Stimulated activated CD8-positive, alpha-beta memory T cell treated with anti-CD3 and anti-CD28 coated beads, Interleukin-4, amount 100 ng/mL, for 24 hours (primary cell): ENCODE measurements at places on chromosomes 4 and X.

DNA sequence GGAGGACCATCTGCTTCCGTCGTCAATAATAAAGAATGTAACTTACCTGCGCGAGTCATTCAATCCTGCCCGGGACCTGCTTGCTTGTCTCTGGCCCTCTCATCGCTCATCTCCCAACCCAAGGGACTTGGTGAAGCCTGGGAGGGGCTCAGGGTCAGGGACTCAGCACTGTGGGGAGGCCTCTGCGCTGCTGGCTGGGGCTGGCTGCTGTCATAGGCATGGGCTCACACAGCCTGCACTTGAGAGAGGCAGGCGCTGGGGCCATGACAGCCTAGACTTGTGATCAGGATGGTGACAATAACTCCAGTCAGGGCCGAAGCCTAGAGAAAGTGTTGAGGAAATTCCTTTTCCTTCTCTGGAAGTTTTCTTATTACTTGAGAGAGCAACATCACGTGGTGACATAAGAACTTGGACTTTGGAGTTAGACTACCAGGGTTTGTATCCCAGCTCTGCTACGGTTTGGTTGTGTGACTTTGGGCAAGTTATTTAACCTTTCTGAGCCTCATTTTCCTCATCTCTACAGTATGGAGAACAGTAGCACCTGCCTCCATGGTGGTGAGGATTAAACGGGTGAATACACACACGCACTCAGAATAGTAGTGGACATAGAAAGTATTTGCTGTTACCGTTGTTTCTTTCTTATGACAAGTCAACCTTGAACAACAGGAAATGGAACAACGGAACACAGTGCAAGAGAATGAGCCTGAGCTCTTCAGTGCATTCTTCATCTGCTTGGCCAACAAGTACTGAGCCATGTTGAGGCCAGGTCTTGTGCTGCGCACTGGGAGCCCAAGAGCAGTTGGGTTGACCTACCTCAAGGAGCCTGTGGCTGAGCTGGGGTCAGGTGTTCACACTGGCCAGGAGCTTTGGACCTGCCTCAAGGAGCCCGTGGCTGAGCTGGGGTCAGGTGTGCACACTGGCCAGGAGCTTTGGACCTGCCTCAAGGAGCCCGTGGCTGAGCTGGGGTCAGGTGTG is 60.5 kb downstream of the TBC1D14 start:
- DNase-seq: no peak

- DNase-seq: no peak
Observed at GRCh38 chr4:46945062-46945461, 36.0 kb upstream of the COX7B2 start.

GRCh38 chr4:37591349-37591748 is 94.8 kb downstream of the RELL1 start:
- no peak for DNase-seq

DNA sequence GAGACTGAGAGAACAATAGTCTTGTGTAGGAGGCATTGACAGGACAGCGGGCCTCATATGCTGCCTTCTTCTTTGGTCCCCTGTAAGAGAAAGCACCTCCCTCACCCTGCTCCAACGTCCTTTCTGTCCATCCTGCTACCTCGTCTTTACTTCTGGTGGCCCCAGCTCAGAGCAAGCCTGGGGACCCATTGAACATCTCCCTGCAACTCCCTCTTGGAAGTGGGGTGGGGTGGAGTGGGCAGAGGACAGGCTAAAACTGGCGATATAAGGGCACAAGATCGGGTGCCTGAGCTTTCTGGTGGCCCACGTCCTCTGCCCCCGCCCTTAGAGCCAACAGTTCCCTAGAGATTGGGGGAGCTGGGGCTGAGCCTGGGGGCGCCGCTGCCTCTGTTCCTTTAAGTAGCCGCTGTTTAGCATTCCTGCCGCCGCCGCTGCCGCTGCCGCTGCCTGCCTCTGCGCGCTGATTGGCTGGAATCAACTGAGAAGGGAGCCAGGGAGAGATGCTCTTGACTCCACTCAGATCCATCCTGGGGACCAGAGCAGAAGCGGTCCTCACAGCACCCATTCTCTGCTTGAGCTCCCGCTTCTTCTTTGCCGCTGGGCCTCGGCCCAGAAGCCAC is at the start of gene DLG3:
Gene DLG3 (plus strand): TSS at position 510 of the 620 bp plus-strand sequence. CDS start 367 bp downstream, outside the sequence.
- DNase-seq: no peak

DNA sequence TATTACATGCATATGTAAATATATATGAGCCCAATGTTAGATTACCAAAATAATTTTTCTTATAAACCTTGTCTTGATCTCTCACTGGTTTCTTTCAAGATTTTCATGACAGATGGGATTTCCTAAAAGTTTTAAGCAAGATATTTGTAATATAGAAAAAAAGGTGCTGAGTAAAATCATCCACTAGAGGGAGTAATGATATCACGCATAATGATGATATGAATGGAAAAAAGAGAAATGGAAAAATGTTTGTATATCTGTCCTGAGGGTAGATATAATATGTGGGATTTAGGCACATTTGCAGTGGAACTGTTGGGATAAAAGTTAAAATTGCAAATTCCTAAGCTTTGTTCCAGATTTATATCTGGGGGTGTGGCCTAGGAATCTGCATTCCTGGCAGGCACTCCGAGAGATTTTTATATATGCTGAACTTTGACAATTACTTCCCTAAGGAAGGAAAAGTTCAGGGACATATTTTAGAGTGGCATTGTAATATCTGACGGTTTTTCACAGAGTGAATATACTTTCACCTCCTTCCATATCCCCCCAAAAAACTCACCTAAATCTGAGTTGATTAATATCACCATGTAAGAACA is 60.5 kb downstream of the TMA16 start:
- no peak for DNase-seq

GRCh38 chr4:15930314-15930713 is 8.2 kb downstream of the FGFBP1 start:
- DNase-seq: no peak

- no peak for DNase-seq
Observed at GRCh38 chrX:120857240-120857639, 18.4 kb downstream of the CT47B1 start.

DNA sequence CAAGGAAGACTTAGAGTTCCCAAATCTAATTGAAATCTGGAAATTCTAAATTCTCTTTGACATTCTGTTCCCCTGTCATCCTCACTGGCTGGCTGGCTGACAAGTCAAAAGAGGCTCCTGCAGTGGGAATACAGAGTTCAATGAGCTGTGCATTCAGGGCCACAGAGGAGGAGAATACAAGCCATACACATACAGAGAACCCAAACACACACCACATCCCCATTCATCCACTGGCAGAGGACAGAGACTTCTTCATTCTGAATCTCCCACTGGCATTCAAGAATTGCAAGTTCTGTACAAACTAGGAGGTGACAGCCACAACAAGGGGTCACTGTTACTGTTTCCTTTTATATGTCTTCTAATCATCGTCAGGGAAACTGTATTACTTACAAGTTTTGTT is 49.7 kb downstream of the SAT1 start:
- no peak for DNase-seq

DNA sequence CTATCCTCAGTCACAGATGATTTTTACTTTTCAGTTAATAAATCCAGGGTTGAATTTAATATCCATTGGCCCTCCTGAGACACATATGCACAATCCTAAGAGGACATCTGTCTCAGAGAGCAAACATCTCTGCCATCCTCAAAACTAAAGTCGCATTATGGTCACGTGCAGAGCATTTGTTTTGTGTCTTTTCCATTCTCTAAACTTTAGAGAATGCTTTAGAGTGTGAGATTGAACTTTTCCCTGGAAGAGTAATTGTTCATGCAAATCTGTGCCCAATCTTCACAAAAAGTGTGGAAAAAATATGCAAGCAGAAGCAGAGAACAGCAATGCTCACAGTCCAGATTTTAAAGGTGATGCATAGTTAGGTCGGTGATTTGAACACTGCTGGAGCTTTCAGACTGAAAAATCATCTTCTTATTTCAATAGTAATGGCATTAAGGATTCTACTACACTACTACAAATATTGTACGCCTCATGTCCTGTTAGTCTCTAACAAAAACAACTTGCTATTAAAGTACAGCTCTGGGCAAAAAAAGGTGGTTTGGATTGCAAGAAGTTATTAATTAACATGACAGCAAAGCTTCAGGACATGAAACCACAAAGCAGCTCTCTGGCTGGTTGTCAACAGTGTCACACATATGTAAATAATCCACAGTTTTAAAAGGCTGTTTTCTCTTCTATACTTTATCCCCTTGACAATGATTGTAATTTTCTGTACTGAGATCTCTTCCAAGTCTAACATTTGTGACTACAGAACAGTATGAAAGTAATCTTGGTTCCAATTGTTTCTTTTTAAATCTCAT is 19.9 kb downstream of the DCHS2 start:
- DNase-seq: no peak

DNA sequence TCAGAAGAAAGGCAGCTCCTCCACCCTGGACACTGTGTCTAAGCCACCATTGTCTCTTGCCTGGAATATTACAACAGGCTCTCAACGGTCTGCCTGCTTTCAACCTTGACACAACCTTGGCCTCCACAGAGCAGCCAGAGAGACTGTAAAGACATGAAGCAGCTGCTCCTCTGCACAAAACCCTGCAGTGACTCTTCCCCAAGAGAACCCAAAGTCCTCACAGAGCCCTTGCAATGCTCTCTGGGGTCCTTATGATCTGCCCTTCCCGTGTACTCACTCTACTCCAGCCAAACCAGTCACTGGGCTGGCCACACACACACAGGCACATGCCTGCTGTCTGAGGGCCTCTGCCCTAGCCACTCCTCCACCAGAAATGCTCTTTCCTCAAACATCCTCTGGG is 75.9 kb upstream of the CPEB2 start:
- no peak for DNase-seq

GRCh38 chr4:126582737-126583136 is 1050.0 kb upstream of the INTU start:
- DNase-seq: no peak

GRCh38 chr4:148565801-148566200 is 123.6 kb upstream of the NR3C2 start:
- no peak for DNase-seq

GRCh38 chrX:64853424-64853823 is 122.8 kb downstream of the ZC4H2 start:
- no peak for DNase-seq

GRCh38 chr4:53541577-53542206 is 49.6 kb downstream of the LNX1 start:
- no peak for DNase-seq

DNA sequence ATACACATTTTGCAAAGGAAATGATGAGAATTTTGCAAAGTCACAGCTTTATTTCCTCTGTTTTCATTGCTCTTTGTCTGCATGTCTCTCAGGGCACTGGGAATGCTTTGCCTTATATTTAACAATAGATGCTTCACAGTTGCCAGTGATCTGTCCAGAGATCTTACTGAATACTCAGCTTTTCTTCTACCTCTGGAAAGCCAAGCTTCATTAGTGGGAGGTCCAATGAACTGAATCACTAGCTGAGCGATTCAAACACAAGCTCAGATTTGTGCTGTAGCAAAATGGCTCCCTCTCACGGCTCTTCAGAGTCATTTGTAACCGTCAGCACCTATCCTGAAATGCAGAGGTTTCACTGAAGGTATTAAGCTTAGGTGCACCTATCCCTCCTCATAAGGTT is 138.9 kb downstream of the DCLK2 start:
- DNase-seq: no peak

DNA sequence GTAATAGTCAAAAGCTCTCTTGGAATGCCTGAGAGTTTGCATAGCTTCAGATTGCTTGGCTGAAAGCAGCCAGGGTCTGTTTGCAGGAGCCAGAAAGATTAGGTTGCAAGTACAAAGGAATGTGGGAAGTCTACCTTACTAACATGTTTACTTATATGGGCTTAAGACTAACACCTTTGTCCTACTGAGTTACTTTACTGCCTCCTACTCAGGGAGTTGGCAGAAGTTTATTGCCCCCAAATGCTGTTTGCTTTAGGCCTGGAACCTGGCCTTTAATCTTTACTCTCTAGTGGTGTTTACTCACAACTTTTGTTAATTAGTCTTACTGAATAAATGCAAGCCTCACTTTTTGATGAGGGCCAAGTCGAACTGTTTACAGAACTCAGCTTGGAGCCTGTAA is 219.4 kb upstream of the ZC4H2 start:
- DNase-seq: no peak

- no peak for DNase-seq
Observed at GRCh38 chr4:172147687-172148086, 334.5 kb downstream of the GALNTL6 start.

DNA sequence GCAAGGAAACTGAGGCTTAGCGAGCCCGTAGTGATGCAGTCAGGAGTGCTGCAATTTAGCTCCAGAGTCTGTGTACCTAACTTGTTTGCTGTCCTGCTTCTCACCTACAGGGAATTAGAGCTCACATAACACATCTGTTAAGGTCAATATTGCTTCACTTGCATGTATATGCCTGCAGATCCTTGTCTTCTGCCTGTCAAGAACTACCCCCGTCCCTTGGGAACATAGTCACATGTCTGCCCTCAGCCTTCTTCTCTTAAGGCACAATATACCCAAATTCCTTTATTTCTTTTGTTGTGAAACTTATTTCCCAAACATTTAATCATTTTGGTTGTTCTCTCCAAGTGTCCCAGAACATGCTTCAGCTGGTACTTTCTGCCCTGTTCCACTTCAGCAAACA is 103.3 kb upstream of the LEF1 start:
- DNase-seq: no peak

DNA sequence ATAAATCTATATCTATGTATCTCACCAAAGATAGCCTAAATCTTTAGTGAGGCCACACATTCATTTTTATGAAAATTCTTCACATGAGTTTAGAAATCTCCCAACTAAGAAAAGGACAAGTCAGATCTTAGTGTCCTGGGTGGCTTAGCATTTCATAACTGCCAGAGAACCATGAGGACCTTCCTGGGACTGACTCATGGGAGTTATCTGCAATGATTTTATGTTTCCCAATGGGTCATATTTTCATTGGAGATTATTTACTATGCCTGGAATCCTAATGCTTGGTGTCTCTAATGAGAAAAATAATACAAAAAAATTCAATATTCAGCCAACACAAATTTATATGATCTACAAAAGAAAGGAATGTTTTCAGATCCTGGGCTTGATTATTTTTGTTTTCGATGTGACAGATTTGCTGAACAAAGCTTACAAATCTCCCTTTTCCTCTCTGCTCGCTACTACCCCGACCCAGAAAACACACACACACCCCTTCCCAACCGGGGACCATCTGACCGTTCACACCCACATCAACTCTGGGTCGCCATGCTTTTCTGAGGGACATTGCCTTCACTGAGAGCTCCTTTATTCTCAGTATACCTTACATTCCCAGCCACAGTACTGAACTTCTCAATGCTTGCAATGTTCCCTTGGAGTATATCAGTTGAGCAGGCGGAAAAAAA is 40.1 kb downstream of the SORBS2 start:
- no peak for DNase-seq

DNA sequence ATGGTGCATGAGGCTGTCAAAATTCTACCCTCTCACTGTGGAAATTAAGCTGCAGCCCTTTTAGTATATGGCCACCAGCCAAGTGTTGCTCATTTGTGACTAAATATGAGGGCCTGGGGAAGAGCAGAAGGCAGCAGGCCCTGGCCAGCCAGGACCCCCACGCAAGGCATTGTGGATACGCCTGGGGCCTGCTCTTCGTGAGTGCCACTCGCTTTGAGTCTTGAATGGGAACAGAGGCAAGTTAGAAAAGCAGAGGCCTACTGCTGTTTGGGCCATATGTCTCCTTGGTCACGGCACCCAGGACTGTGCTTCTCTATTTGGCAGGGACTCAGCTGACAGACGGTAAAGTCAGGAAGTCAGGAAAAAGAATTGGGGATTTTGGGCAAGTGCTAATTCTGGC is 10.9 kb downstream of the RTL5 start:
- DNase-seq: no peak
